ENCODE measurements at places on chromosomes 6 and 20.

- no peak for DNase-seq
Measured at GRCh38 chr6:135008072-135008940, 46.3 kb downstream of the HBS1L start.

- no peak for DNase-seq
Measured at GRCh38 chr6:32641122-32641521, 3.9 kb downstream of the HLA-DQA1 start.

- no peak for DNase-seq
Measured at GRCh38 chr20:21516180-21516567, 2.3 kb upstream of the NKX2-2 start.

DNA sequence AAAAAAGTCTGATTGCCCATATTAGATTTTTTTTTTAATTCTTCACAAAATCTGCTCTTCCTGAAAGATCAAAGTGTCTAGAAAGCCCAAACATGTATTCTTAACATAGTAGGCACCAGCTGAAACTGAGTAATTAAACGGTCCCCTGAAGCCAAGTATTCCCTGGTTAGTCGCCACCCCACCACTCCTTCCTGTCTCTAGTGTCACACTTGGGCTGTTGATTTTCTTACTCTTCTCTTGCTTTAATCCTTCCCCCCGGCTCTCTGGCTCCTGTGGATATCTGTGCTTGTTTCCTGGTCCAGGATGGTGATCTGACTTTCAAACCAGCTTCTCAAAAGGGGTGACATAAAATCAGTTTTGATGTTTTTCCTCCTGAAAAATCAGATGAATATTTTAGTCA, 162.9 kb downstream of the QKI start:
- DNase-seq: no peak

DNA sequence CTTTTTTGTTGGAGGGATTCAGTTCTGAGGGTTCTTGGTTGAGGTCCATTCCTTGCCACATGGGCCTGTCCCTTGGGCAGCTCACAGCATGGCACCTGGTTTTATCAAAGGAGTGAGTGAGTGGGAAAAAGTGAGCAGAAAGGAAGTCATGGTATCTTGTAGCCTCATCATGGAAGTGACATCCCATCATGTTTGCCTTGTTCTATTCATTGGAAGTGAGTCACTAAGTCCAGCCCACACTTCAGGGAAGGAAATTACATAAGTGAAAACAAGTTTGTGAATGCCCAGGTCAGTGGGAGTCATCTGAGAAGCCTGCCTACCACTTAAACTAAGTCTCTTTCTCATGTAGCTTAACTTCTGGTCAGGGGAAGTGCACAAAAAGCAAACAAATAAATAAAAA, 32.8 kb upstream of the ZNFX1 start:
- DNase-seq: no peak

DNA sequence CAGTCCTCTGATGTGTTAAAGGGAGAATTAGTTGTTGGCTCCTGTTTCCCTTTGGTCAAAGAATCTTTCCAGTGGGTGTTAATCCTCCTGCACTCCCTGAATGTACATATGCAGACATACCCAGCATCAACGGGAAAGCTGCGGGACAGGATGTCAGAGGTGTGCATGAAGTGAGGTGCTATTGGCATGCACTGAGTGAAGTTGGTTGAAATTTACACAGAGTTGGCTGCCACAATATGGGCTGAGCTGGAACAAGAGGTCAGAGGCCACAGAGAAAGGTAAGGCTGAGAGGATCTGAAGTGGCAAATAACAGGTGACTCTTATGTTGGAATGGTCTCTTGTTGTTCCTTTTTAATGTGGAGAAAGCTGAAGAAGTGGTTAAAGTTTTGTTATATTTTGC, 82.7 kb upstream of the AKIRIN2 start:
- no peak for DNase-seq

- no peak for DNase-seq
Measured at GRCh38 chr6:137847748-137848147, 19.3 kb upstream of the TNFAIP3 start.

DNA sequence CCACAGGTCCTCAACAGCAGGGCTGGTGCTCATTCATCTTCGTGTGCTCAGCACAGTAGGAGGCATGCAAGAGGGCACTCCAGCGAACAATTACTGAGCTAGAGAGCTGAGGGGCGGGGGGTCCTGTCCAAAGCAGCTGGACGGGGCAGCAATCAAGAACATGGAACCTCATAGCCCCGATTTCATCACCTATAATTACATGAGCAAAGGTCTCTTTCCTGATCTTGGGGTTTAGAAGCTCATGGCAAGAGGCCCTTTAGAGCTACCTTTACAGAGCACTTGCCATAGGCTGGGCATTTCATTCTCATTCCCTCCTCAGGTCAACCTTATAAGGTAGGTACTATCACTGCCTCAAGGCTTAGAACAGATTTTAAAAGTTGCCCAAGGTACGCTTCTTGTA, 10.4 kb downstream of the MOCS1 start:
- DNase-seq: no peak

- DNase-seq: no peak
Measured at GRCh38 chr6:138689849-138690248, 83.7 kb upstream of the CCDC28A start.

DNA sequence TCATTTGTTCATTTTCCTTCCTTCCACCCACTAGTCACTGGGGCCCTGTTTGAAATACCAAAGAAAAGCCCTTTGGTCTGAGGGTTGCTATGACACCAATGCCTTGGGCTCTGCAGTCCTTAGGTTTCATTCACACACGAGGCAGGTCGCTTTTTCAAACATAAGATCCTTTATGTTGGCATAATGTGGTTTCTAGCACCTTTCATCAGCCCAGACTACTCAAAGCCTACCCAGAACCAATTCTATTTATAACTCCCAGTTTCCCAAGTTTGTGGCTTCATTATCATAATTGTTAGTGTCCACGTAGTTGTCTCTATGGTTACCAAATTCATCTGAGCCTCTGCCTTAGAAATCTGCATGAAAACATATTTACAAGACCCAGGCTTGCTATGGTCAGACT, 6.6 kb upstream of the TP53RK start:
- DNase-seq: no peak

DNA sequence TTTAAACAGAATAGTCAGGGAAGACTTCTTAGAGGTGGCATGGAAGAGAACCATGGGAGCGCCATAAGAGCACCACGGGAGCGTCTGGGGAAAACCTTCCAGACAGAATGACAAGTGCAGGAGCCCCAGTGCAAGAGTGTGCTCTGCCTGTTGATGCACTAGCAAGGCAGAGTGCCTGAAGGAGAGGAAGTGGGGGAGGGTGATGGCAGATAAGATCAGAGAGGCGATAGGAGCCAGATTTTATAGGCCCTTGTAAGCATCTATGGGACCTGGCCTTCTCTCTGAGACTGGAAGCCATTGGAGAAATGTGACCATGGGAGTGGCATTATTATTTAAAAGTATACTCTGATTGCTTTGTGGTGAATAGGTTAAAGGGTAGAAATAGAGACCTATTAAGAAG, 13.1 kb downstream of the FUCA2 start:
- DNase-seq: no peak

DNA sequence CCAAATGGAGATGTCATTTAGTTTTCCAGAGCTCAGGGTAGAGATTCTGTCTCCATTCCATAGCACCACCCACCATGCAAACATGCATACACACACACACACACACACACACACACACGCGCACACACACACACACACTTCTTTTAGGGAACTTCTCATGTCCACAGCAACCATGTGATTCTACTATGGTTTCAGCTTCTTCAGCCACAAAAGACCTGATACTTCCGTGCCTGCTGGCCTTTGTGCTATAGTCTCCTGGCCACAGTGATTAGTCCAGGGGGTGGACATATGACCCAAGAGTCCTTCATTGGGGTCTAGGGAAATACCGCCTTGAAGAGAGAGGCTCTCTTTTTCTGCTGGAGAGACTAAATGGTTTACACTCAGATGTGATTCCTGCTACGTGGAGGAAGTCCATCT, 53.5 kb downstream of the CARMIL1 start:
- no peak for DNase-seq
